ENCODE measurements at places on chromosomes 7 and 10.

DNA sequence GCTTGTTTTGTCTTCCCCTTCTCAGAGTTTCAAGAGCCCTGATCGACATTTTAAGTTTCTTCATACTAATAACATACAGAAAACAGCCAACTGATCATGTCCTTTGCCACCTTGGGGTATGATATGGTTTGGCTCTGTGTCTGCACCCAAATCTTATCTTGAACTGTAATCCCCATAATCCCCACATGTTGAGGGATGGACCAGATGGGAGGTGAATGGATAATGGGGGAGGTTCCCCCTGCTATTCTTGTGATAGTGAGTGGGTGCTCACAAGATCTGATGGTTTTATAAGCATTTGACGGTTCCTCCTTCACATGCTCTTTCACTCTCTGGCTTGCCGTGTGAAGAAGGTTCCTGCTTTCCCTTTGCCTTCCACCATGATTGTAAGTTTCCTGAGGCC lies 190.3 kb downstream of the CHCHD3 start:
- no peak for DNase-seq

- no peak for DNase-seq
Measured at GRCh38 chr7:122327969-122328368, 23.4 kb upstream of the FEZF1 start.

GRCh38 chr10:117175901-117176534 lies 21.3 kb upstream of the KCNK18 start:
- peak; percentile 37 for DNase-seq

- DNase-seq = no peak
Measured at GRCh38 chr7:49878089-49878488, 104.7 kb downstream of the VWC2 start.

DNA sequence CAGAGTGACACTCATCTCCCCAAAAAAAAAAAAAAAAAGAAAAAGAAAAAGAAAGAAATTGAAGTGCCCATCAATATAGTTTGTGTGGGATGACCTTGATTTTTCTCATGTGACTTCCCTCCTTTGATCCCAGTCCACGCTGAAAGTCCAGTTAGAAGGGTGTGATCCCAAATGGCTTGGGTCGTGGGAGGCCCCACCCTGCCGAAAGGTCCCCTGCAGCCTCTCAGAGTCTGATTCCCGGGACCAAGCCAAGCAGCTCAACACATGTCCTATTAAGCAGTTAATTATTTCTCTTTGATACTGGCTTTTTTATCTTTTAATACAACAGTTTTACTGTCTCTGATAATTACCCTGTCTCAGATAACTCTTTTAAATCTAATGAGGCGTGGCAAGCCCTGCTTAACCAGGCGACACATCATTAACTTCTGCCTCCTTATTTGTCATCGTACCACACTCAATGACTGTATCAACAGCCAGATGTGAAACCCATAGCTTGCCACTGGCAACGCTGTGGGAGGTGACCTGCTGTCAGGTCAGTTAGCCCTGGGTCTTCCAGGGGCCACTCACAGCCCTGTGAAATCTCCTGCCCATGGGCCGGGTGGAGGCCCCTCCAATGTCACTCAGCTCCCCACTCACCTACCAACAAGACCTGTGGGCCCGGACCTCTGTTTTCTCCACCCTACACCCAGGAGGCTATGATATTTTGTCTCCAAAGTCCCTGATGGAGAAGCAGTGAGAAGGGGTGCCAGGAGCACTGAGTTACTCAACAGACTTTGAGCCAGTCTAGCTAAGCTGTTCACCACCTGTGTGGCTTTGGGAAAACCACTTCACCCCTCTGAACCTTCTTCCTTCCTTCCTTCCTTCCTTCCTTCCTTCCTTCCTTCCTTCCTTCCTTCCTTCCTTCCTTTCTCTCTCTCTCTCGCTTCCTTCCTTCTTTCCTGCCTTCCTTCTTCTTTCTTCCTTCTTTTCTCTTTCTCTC lies 110.0 kb upstream of the SFMBT2 start:
- no peak for DNase-seq

- no peak for DNase-seq
Measured at GRCh38 chr7:22578007-22578733, 78.2 kb upstream of the STEAP1B start.

DNA sequence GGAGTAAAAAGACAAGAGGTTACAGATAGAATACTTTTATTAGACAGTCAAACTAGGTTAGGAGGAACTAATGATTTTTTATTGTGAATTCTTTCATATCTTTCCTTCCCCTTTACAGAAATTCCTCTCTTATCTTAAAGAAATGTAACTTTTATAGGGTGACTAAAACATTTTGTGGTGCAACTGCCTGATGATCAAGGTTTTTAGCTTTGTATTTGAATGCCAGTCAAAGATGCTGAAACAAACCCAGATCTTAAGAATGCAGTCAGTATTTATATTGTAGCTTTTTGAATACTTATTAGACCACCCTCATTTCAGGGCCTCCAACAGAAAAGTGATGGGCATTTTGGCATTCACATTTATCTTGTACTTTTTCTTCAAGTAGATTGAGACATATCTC lies 27.4 kb downstream of the TAX1BP1 start:
- no peak for DNase-seq

DNA sequence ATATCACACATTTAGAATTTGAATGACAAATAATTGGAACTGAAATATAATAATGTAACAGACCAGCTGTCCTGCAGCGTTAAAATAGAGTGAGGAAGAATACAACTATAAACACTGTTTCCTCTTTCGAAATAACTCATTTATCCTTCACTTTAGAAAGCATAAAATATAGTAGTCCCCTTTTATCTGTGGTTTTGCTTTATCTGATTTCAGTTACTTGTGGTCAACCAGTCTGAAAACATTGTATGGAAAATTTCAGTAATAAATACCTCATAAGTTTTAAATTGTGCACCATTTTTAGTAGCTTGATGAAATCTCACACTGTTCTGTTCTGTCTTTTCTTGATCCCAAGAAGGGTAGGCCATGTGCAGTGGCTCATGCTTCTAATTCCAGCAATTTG lies 31.7 kb downstream of the POLR1F start:
- no peak for DNase-seq

DNA sequence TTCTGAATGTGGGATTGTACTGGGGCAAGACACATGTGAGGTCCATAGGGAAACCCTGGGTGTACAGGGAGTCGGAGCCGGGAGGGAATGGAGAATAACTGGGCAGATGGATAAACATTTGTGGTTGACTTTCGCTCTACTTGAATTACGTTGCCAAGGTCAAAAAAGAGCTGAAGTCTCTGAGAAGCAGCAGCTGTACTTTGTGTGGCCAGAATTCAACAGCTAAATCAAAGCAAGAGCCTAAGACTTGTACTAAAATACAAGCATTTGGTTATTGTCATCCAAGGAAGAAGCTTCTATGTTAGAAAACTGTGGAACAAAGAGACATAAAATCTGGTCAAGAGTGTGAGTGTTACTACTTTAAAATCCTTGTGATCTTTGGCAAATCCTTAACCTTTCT lies 457.2 kb downstream of the ARL4A start:
- no peak for DNase-seq

GRCh38 chr10:43075612-43076003 lies 1.3 kb upstream of the RET start:
- DNase-seq = no peak

DNA sequence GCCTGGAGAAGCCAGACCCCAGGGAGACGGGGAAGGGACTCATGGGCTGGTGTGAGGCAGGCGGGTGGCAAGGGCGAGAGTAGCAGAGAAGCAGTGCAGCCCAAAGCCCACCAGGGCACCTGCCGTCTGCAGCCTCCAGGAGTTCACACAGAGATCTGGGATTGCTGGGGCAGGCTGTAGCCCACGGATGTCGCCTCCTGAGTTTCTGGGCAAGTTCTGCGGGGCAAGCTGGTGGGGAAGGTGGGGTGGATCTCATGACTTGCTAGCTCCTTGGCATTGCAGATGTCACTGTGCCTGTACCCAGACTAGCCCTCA lies 6.0 kb downstream of the ADCK2 start:
- no peak for DNase-seq

DNA sequence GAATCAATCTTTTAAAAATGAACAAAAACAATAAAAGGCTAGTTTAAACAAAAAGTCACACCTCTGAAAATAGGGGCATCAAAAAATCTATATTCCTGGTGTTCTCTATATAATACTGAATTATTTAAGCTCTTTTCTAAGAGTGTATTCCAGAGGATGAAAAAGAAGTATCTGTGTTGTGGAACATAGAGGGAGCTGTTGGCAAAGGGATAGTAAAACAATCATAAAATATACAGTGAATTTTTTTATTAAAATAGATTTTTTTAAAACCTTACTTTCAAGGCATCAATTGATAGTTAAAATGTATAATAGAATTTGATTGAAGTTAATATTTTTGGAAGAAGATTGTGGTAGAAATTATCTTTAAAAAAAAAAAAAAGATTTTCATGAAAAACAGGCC lies 1409.1 kb upstream of the CELF2 start:
- no peak for DNase-seq

DNA sequence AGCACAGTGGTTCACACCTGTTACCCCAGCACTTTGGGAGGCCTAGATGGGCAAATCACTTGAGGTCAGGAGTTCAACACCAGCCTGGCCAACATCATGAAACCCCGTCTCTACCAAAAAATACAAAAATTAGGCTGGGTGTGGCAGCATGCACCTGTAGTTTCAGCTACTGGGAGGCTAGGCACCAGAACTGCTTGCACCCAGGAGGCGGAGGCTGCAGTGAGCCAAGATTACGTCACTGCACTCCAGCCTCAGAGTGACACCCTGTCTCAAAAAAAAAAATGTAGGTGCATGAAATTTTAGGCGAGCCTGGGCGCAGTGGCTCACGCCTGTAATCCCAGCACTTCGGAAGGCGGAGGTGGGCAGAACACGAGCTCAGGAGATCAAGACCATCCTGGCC lies 9.6 kb downstream of the BCL7B start:
- no peak for DNase-seq

- DNase-seq = no peak
Measured at GRCh38 chr10:103554488-103555324, 61.2 kb downstream of the NEURL1 start.

- no peak for DNase-seq
Measured at GRCh38 chr7:46576950-46577349, 655.9 kb upstream of the IGFBP3 start.

DNA sequence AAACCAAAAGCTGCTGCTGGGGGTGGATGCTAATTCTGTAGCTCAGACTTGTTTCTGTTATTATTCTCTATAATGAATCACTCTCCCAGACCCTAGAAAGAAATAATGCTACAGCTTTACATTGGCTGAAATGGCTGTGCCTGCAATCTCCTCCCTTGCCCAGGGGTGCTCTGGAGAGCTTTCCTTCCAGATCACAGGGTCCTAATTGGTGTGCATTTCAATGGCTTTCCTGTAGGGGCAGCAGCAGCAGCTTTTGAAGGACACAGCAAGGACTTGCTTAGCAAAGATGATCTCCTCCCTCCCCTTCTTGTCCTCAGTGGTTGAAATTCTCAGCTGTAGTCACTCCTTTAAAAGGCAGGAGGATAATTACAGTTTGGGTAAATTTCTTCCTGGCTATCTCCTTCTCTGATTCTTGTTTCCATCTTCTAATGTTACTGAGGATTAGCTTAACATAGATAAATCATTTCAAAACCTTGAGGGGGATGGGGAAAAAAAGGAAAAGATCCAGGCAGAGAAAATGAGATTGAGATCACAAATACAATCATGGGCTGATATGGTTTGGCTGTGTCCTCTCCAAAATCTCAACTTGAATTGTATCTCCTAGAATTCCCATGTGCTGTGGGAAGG lies 120.2 kb upstream of the CTTNBP2 start:
- DNase-seq = no peak

- no peak for DNase-seq
Measured at GRCh38 chr10:108989976-108990375, 933.3 kb downstream of the XPNPEP1 start.

GRCh38 chr7:79854621-79855020 lies 280.0 kb upstream of the GNAI1 start:
- DNase-seq = no peak

DNA sequence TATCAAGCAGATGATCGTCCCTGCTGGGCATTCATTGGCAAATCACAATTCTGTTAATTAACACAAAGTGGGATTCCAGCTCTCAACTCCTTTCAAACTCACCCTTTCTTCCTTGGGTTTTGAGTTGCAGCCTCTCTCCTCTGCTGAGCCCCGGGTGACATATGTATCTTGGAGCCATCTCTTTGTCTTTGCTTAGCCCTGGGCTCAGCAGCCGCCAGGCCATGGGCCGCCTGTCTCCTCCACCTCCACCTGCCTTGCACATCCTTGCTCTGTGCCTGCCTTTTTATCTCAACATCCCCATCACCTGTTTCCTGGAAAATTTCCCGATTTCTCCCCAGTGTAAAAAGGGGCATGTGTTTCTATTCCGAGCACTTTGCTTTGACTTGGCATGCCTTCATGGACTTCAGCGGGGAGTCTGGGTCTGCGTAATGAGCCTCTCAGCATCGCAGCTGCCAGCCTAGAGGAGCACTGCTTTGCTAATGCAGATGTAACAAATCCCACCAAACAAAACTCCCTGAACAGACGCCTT lies 141.3 kb upstream of the AGK start:
- DNase-seq = no peak

GRCh38 chr7:127848241-127848640 lies 183.0 kb downstream of the LRRC4 start:
- DNase-seq = no peak

GRCh38 chr10:70057306-70057705 lies 4.7 kb downstream of the MACROH2A2 start:
- DNase-seq = no peak

- no peak for DNase-seq
Measured at GRCh38 chr7:112266595-112267270, 60.2 kb downstream of the ZNF277 start.

DNA sequence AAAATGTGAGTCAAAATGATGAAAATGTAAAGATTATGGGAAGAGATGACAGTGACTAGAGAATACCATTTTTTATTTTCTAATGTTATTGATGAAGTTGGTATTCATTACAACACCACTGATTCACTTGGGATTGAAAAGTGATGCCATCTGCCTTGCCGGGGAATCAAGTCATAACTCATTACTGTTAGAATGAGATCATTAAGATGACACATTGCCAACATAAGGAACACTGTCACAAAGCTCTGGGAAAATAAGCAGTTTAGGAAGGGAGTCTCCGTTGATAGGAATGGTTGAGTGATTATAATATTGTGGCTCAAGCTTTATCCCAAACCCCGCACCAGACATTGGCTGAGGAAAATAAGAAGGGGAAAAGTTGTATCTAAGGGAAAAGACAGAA lies 121.5 kb upstream of the PLPP4 start:
- DNase-seq = no peak

- no peak for DNase-seq
Measured at GRCh38 chr10:81876253-81877077, 1.5 kb downstream of the NRG3 start.
